AG09309 (cell line): ENCODE measurements at places on chromosomes 11 and 22.
A peak's percentile ranks its signal among the peaks of the same experiment; 100 is the strongest.

GRCh38 chr11:77968337-77968736, 26.1 kb downstream of the INTS4 start:
- DNase-seq: no peak

DNA sequence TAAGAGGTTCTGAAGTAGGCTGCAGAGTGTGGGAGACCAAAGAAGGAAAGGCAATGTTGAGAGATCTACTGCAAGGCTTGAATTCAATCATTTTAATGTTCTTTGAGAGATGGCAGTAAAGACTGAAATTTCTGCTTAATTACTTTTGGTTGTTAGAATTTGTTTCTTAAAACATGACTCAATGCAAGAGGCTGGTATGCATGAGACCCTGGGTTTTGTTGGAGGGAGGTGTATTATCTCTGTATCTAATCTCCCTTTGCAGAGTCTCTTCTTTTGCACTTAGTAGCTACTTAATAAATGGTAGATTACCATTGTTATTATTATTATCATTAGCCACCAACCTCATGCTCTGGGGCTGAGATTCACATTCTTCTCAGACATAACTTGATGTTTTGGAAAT, 87.4 kb upstream of the DRD2 start:
- no peak for DNase-seq

DNA sequence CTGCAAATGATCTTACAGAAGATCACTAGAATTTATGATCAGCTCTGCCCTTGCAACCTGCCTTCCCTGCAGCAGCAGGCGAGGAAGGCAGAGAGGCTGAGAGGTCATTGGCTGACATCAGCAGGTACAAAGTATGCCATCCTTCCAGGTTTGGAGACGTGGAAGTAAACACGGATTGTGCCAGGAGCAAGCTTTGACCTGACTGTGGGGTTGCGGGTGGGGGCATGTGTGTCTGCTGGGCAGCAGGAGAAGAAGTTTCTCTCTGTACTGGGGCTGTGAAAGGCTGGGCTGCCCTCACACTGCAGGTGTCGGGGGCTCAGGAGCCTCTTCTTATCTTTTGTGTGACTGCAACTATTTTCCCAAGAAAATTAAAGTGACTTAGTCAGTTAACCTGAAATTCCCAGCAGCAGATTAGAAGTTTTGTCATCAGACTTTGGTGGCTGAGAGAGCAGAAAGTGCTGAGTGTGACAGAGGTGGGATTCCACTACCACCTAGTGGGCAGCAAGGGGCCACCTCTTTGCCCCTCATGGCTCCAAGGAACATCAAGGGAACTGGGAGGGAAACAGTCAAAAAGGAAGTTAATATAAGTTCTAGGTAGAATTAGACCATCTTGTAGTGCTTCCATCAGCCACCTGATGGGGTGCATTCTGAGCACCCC, 565.9 kb downstream of the ETS1 start:
- no peak for DNase-seq

GRCh38 chr11:86669424-86669823, 3.0 kb downstream of the ME3 start:
- no peak for DNase-seq

- DNase-seq: no peak
Measured at GRCh38 chr11:75893251-75893650, 78.2 kb downstream of the UVRAG start.

DNA sequence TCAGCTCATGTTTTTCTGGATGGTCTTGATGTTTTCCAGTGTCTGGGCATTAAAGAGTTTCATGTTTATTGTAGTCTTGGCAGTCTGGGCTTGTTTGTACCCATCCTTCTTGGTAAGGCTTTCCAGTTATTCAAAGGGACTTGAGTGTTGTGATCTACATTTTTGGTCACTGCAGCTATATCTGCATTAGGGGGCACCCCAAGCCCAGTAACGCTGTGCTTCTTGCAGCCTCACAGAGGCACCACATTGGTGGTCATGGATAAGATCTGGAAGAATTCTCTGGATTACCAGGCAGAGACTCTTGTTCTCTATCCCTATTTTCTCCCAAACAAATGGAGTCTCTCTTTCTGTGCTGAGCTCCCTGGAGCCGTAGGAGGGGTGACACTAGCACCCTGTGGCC, 451.5 kb upstream of the FAT3 start:
- DNase-seq: peak; percentile 10

- DNase-seq: no peak
Measured at GRCh38 chr11:111186308-111186915, 59.1 kb upstream of the POU2AF2 start.

- DNase-seq: no peak
Measured at GRCh38 chr11:120746836-120747609, 235.5 kb downstream of the GRIK4 start.

DNA sequence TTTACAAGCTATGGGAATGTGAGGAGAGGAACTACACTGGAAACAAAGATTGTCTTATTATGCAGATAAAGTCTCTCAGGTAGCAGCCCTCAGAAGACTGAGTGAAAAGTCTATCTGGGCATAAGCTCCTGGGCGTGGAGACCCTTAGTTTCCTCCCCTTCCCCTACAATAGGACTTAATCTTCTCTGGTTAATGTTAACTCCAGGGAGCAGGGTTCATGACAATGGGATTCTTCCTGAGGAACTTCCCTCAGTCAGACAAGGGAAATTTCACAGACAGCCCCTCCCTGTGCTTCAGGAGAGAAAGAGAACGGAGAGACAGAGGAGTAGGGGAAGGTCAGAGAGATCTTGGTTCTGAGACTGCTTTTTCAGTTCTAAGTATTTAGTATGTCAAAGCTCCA, 1428.6 kb downstream of the LRRC4C start:
- DNase-seq: no peak

DNA sequence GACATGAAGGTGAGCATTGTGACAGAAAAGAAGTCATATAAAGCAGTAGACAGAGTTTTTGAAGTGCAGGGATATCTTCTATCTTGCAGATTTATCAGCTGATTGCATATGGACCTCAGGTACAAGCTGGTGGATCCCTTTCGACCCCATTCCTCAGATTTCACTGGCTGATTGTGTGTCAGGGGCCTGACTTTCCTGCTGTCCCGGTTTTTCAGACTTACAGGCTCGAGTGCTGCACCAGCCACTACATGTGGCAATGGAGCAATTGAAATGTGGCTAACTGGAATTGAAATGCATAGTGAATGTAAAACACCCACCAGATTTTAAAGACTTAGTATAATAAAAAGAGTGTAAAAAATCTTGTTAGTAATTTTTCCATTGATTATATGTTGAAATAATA, 50.3 kb downstream of the CLMP start:
- DNase-seq: no peak

GRCh38 chr22:41845380-41846267, 12.7 kb downstream of the SREBF2 start:
- DNase-seq: no peak

- DNase-seq: no peak
Measured at GRCh38 chr11:117809236-117810055, 12.4 kb upstream of the DSCAML1 start.

DNA sequence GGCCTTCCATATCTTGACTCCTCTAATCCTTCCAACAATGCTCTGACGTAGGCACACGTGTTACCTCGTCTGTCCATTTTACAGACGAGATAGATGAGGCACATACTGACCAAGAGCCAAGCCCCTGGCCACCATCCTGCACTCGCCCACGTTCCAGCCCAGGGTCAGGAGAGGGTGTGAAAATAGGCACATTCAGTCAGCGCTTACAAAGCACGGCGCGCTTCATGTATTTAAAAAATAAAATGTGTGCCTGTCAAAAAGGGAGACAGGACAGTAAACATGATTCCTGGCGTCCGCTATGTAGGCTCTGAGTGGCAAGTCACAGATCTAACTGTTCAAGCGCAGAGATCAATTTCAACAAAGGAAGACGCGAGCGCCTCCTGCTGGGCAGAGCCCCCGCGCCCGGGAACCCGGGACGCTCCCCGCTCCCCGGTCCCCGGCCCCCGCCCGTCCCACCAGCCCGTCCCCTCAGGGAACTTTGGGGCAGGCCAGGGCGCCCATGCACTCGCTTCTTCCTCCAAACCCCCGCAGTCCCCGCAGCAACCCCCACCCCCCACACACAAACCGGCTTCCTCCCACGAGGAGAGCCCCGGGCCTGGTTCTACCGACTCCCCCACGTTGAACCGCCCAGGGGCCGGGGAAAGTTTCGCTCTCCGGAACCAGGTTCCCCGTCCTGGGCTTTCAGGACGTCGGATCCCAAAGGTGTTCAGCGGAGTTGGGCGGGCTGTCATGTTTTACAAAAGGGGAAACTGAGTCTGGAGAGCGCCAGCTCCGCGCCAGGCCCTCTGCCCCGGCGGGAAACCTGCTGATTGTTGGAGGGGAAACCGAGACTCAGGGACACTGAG, 10.4 kb upstream of the C1QTNF6 start:
- no peak for DNase-seq

- no peak for DNase-seq
Measured at GRCh38 chr11:14809466-14809865, 82.6 kb downstream of the CYP2R1 start.

GRCh38 chr11:130872102-130872501, 44.2 kb downstream of the SNX19 start:
- no peak for DNase-seq

GRCh38 chr11:72996959-72997358, 145.2 kb downstream of the FCHSD2 start:
- DNase-seq: no peak

DNA sequence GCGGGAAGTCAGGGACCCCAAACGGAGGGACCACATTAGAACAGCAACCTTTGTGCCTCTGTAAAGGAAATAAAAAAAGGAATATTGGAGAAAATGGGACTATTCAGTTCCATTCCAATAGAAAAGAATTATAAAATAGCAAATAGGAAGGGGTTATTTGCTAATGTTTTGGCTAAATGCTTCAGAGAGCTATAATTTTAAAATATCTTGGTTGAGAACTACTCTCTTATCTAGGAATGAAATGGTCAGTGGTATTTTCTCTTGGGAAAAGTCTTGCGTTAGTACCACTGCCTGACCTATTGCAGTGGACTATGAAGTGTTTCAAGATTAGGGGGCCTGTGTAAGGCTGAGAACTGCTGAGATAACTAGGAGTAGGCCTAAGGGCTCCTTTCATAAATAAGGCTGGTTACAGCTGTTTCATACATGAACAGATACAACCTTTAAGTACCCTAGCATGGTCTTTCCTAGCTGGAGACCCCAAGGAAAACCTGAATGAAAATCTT, 6.9 kb upstream of the WEE1 start:
- DNase-seq: peak; percentile 65

DNA sequence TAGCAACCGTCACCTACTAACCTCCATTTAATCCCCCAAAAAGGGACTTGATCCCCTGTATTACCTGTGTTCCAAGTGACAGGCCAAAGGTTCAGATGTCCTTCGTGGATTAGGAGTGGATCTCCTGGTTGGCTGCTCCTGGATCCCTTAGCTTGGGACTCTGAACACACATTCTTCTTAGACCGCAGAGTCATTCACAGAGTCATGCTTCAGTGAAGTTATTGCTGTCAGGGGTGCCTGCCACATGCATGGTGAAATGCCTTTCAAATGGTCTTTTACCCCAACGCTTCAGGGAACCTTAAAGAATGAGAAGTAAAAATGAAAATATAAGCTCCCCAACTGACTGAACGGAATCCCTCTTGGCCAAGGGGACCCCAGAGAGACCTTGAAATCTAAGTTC, 49.1 kb downstream of the ADAMTS8 start:
- no peak for DNase-seq

DNA sequence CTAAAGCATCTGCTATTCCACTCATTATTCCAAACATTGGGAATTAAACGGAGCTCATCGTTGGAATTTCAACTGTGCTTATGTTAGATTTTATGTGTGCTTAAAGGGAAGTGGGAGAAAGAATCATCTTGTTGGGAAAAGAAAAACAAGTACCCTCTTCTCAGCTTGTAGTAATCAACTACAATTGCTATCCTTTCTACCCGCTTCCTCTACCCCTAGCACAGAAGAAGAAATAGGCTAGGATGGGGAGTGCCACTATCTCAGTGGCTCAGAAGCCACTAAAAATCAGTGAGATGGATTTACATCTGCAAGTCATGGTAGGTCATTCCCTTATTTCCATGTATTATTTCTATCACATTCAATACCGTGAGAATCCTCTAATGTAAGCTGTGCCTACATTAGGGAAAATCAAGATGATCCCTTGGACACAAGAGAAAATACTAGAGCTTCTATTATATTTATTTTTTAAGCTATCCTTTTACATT, 97.9 kb upstream of the CD44 start:
- no peak for DNase-seq

- no peak for DNase-seq
Measured at GRCh38 chr11:85485902-85486301, 141.2 kb downstream of the DLG2 start.

DNA sequence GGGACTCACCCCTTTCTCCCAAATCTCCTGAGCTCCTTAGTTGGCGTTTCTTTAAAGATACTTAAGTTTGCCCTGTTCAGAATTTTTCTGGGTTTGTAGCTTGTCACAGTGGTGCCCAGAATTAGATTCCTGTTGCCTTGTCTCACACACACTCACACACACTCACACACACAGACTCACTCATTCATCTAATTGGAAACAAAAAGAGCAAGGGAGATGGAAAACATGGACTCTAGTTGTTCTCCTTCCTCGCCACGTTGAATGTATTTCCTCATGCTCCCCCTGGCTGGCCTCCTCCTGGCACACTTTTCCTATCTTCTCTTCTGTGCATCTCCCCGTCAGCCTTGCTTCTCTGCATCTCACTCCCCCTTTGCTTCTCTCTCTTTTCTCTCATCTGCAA, 752.3 kb downstream of the NTM start:
- DNase-seq: no peak

- DNase-seq: no peak
Measured at GRCh38 chr11:121446752-121447156, 5.4 kb upstream of the SORL1 start.

- DNase-seq: peak; percentile 78
Measured at GRCh38 chr11:117384045-117384444, 56.4 kb downstream of the CEP164 start.

DNA sequence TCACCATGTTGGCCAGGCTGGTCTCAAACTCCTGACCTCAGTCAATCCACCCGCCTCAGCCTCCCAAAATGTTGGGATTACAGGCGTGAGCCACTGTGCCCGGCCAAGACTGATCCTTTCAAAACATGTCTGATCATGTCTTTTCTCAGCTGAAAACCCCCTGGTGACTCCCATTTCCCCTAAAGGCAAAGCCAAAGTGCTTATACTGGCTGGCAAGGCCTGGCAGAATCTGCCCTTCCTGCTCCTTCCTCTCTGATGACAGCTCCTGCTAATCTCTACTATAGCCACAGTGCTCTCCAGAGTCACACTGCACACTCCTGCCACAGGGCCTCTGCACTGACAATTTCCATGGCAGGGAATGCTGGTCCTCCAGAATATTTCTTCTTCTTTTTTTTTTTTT, 2.6 kb upstream of the MCHR1 start:
- no peak for DNase-seq

DNA sequence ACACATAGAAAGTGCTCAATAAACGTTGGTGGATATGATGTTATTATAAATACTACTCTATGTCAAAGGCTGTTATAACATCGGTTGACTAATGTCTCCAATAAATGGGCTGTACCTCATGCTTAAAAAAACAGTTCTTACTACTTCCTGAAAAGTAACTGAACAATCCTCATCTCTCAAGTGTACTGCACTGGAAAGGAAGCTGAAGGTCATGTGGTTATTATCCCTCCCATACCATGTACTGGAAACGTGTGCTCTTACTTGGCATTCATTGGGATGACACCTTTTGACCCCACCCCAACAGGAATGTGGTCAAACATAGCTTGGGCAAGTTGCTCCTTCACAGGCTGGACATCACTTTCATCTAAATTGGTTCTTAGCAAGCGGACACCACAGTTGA, 10.6 kb downstream of the RTCB start:
- DNase-seq: no peak
